Stimulated activated CD8-positive, alpha-beta memory T cell treated with anti-CD3 and anti-CD28 coated beads, Interleukin-12 subunit alpha, Interleukin-12 subunit beta, amount 100 ng/mL, for 4 hours (primary cell): ENCODE measurements at places on chromosomes 1 and 21.
A peak's percentile ranks its signal among the peaks of the same experiment; 100 is the strongest.

DNA sequence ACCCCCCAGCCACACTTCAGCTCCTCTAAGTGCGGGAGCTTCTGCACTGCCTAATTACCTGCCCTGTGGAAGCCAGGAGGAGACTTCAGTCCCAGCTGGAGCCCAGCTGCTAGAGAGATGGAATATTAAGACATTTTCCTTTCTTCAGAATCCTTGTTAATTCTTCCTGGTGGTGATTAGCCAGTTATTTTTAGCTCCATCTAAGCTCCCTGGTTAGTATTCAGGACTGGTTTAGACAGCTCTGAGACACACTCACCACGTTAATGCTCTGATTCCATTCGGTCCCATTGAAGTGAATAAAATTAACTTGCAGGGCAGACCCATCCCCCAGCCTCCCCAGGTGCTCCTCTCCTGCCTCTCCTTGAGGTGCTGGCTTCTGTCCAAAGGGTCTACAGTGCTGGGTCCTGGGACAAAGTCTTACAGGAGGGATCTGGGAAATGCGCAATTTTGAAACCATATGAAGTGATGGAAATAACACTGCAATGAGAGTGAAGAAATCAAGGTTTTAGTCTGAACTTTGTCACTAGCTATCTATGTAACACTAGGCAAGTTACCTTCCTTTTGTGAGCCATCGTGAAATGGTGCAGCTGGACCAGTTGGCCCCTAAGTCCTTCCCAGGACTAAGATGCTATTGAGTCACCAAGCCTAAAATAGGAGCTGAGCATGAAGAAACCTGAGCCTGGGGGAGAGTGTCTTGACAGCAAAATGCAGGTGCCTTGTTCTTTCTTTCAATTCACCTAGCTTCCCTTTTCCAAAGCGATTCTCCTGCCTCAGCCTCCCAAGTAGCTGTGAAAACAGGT lies 117.4 kb upstream of the ATP1A1 start:
- DNase-seq, result no peak

GRCh38 chr1:38222891-38223290 lies 176.3 kb upstream of the POU3F1 start:
- DNase-seq, result no peak

- no peak for DNase-seq
Observed at GRCh38 chr21:46118316-46119143, 20.6 kb downstream of the COL6A2 start.

DNA sequence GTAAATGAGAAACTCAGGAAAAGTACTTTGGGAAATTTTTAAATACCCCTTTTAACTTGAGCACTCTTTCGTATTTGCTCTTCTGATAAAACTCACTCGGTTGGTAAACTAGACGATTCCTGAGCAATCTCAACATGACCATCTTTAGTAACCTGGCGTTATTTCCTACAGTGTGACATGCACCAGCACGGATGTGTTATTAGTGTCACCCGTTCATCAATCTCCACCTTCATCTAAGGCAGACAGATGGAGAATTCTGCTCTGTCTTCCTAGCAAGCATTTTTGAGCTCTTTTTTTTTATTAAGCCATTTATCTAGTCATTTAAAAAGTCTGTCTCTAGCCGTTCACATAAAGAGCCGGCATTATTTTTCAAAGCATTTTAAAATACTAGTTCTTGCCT lies 155.2 kb downstream of the DISP1 start:
- DNase-seq, result no peak

GRCh38 chr1:243244432-243244841 lies 10.6 kb downstream of the CEP170 start:
- no peak for DNase-seq

GRCh38 chr1:203547771-203548421 lies 53.9 kb downstream of the OPTC start:
- DNase-seq, result no peak

GRCh38 chr1:8482979-8483381 lies 165.1 kb downstream of the SLC45A1 start:
- DNase-seq, result no peak

DNA sequence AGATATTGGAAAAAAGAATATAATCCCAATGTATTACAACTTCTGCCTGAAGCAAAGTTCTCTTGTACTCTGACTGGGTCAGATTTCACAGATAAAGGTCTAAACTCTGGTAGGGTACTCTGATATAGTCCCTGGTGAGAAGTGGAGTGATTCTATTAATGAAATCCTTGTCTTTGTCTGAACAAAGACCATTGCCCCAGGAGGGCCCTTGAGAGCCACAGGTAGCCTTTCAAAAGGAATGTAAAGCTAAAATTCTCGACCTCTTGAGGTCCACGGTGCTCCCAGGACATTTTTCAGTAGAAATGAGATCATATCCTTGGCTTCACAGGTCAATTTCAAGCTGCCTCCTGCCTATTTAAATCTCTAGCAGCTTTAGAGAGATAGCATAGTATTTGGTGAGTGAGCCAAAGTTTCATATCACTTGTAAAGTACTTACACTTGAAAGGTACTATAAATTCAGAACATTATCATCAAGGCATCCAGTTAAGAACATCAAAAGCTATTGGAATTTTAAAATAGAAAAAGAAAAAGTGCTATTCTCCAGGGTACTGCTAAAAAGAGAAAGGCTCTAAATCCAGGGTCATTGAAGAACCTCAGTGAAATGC lies 10.1 kb downstream of the TNNI3K start:
- DNase-seq, result no peak

GRCh38 chr1:34631126-34631525 lies 123.7 kb upstream of the GJB5 start:
- no peak for DNase-seq

DNA sequence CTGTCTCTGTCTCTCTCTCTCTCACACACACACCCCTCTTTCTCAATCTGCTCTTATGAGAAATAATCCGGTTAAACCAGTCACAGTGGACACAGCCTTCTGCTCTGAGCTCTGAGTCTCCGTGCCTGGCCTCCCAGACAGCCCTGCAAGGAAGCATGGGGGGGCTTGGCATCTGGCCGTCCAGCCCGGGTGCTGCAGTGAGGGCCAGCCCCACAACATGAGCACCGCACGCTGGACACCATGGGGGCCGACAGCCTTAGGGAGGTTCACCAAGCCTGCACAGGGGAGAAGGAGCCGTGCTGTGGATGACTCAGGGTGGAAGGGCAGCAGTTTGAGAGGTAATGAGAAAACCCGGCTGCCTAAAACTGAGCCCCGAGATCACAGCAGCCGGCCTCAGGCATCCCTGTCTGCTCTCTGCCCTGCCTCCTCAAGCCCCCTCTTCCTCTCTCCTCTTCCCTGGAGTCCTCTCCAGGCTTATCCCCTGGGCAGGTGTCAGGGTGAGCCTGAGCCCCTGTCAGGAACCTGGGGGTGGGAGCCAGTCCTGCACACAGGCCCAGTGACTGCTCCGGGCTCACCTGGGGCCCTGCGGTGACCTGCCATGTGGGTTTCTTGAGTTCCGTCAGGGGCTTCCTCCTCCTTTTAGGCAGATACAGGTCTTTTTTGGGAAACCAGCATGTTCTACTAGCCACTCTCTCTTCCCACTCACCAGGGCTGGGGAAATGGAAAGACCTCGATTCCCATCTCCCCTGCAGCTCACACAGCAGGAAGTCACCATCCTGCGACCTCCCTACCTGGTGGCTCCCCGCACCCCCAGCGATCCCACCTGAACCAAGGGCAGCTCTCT lies 92.8 kb downstream of the ITPKB start:
- DNase-seq, result no peak

- no peak for DNase-seq
Observed at GRCh38 chr1:118984722-118985639, 3.2 kb downstream of the TBX15 start.

DNA sequence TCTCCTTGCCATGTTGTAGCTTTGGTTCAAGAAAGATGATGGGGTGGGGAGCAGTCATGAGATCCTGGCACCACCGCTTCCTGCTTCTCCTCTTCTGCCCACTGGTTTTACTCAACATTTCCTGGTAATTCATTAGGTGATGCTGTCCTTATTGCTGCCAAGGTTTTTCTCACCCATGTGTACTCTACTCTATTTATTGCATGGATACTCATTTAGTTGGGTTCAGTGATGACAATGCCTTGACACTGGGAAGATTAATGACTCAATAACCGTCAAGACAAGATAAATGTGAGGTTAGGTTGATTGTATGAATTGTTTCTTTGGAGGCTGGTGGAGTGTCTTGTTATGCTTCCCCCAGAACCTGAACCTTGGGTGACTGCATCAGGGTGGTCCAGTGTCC lies 484.2 kb downstream of the SIPA1L2 start:
- DNase-seq, result no peak

DNA sequence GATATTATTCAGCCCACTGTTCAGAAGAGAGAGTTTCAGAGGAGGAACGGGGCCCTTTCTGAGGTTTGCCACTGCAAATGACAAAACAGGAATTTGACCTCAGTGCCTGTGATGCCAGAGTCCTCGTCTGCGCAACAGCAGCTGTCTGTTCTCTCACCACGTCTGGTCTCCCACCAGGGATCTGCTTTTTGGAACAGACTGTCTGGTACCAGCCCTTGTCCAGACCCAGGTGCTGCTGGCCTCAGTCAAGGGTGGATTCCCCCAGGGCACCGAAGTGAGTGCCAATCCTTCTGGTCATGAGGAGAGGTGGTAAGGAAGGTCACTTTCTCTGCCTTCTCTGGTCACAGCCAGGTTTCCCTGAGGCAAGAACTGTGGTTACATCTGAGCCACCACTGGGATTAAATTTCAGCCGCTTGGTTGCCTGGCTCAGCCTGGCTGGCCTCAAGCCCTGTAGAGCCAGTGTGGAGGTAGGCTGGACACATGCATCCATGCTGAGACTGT lies 2.3 kb upstream of the BCAN start:
- DNase-seq, result no peak

DNA sequence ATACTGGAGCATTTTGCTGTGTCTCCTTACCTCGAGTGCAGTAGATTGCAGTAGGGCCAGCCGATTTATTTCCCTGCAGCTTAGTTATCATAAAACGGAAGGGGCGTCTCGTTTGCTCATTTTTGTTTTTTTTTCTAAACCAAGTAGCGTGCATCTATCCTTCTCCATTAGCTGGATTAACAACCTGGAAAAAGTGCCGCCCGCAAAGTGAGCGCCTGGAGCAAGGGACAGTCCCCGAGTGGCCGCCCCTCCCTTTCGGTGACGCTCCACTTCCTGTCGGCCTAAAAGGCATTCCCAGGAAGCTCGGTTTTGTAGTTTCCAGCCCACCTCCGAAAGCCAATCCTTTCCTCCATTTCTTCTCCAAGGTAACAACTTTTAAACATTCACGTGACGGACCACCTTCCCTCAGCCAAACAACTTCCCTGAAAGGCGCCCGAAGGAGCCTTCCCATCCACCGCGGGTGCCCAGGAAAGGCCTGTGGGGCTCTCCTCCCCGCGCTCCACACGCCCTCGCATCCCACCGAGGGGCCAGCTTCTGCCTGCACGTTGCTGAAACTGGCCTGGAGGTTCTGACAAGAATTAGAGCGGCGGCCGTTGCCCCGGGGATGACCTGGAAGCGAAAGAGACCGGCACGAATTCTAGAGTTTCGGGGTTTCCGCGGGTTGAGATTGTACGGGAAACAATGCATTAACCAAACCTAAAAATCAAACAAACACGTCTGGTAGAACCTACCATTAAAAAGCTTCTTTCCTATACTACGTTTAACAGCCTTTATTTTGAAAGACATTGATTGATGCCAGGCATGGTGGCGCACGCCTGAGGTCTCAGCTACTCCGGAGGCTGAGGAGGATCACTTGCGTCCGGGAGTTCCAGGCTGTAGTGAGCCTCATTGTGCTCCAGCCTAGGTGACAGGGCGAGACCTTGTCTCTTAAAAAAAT lies at the start of gene EXTL2:
TSS of gene EXTL2 (minus strand) at position 240 of the 937 bp plus-strand sequence. CDS start 6,085 bp downstream, outside the sequence.
- DNase-seq, result peak; percentile 22

GRCh38 chr1:89578151-89578550 lies 53.5 kb downstream of the LRRC8B start:
- no peak for DNase-seq

DNA sequence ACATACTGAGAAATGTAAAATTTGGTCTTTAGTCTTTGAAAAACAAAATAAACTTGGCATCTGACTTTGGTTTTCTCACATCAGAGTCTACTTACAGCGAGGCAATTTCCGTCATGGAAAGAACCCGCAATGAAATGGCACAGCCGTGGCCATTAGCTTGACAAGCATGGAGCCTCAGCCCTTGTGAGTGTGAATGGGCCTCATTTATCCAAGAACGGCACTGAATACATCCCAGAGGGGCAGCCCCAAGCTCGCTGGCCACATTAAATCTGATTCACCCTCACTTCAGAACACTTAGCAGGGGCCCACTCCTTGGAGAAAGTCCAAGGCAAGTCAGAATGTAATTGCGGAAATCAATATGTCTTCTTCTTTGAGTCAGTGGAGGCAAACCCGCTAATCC lies 64.8 kb downstream of the ERG start:
- no peak for DNase-seq

DNA sequence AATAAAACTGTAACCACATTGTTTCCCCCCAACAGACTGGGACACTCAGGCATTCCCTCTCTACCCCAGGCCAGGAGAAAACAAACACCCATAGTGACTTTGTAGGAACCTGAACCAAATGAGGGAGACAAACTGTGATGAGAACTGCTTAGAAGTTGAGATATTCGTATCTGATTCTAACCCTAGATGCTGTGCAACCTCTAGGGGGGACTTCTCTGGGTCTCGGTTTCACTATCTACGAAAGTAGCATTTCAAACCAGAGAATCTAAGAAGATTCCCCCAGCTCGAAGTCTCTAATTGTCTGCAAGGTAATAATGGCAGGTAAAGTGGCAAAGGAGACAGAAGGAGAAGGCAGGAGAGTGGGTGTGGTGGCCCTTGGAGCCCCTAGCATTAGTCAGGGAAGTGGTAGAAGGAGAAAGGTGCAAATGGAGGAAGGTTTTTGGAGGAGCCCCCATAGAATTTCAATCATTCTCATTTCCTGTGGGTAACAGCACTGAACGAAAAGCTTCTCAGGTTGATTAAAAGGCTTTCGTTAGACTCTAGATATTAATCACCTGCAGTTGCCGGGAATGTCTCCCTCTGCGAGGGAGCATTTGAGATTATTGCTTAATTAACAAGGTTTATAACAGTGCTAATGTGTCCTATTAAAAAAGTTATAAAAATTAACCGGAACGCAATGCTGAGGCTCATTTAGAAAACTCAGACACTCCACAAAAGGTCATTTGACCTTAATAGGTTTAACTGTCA lies 46.4 kb downstream of the BEND5 start:
- DNase-seq, result no peak

DNA sequence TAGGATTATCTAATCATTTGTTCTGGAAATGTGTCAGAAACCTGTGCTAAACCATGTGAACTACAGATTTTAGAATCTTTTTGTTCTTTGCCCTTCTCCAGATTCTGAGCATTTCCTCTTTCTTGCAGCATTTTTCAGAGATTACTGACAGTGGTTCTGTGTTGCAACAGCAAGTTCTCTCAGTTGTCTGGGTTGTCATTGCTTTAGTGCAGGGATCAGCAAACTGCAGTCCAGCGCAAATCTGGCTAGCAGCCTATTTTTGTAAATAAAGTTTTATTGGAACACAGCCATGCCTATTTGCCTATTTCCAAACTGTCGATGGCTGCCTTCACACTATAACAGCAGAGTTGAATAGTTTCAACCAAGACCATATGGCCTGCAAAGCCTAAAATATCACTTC lies 66.3 kb upstream of the LRRC8D start:
- DNase-seq, result no peak

DNA sequence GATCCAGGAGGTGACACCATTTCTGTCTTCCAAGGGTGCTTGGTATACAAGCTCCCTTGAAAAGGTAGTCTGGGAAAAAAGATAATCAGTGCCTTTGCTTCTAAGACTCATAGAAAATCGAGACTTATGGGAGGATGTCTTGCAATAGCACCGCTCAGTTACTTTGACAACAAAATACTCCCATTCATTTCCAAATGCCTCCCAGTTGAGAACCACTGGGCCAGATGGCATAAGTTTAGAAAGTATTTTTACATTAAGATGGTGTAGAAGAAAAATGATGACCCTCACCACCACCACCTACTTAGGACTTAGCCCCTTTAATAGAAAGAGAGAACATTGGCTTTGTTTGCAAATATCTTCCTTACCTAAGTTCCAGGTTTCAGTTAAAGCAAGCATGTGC lies 4.6 kb downstream of the TRMT13 start:
- DNase-seq, result no peak
